B cell (primary cell): ENCODE measurements at places on chromosomes 1 and 21. TPM values are rescaled to one million over a fixed set of nuclear protein-coding genes. Genes with fewer than 3 reads are reported as not detected.

Gene PTTG1IP
- total RNA-seq, result 58.6 and 62.9 TPM in 2 replicates

Gene NTMT2
- total RNA-seq, result not detected in 2 replicates

Gene CRABP2
- total RNA-seq, result 0.89 and 1.1 TPM in 2 replicates

Gene CITED4
- 3.1 and 3.2 TPM in 2 replicates for total RNA-seq

Gene SHISA4
- total RNA-seq, result not detected in 2 replicates

Gene ALG6
- 31.4 and 35.0 TPM in 2 replicates for total RNA-seq

GRCh38 chr1:109788695-109789521, 25.2 kb upstream of the EPS8L3 start:
- no peak overlapping the region for H3K27ac ChIP-seq
- no peak overlapping the region for H3K4me3 ChIP-seq
- H3K36me3 ChIP-seq, result no peaks in the 10 kb centered on the region
- peaks cover 9% of the 10 kb centered on the region for H3K4me1 ChIP-seq
- peaks cover 16% of the 10 kb centered on the region for H3K27me3 ChIP-seq

DNA sequence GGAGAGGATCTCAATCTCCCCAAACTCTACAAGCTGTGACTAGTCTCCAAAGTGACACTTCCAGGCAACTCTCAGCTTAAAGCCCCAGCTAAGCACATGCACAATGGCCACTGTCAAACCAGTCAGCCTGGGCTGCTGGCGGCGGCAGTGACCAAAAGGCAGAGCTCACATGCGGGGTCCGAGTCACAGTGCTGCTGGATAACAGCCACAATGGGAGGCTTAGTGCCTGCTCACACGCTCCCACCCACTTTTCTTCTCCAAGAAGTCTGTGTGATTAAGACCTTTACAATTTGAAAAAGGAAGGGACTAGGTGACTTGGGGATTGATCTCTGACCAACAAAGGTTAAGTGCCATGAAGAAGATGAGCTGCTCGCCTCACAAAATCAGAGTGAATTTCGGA, 16.8 kb downstream of the RIPK4 start:
- H3K36me3 ChIP-seq, result no peaks in the 10 kb centered on the region
- no peak overlapping the region for H3K27ac ChIP-seq
- no peak for DNase-seq
- H3K4me3 ChIP-seq, result no peak overlapping the region

- no peaks in the 10 kb centered on the region for H3K36me3 ChIP-seq
- H3K27me3 ChIP-seq, result no peaks in the 10 kb centered on the region
- no peak for DNase-seq
- no peak overlapping the region for H3K27ac ChIP-seq
- H3K4me1 ChIP-seq, result no peaks in the 10 kb centered on the region
These were observed 138.6 kb upstream of the B3GALT2 start for GRCh38 chr1:193325042-193325441.
